Suppressor macrophage (primary cell): ENCODE measurements at places on chromosomes 12 and 14.

GRCh38 chr14:92160619-92161018 is 38.9 kb downstream of the CPSF2 start:
- peak; percentile 40 for DNase-seq

- no peak for DNase-seq
Observed at GRCh38 chr14:102138961-102139285, 774 bp upstream of the WDR20 start.

GRCh38 chr14:74417611-74418010 is 8.4 kb downstream of the SYNDIG1L start:
- DNase-seq: no peak

- no peak for DNase-seq
Observed at GRCh38 chr12:16228067-16228466, 49.4 kb downstream of the SLC15A5 start.

DNA sequence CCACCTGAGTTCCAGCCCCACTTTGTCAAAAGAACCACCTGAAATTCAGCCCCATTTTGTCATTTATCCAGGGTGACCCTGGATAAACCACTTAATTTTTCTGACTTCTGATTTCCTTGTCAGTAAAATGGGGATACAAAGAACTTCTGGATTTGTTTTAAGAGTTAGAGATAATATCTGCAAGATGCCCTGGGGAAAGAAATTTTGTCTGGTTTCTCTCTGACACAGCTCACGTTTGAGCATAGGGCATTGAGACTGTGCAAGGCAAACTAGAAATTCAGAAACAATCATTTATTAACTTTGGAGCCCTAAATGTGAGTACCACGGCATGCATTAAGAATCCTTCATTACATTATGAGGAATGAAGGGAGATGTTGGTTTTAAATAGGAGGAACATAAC is 37.2 kb downstream of the TMTC2 start:
- DNase-seq: no peak

DNA sequence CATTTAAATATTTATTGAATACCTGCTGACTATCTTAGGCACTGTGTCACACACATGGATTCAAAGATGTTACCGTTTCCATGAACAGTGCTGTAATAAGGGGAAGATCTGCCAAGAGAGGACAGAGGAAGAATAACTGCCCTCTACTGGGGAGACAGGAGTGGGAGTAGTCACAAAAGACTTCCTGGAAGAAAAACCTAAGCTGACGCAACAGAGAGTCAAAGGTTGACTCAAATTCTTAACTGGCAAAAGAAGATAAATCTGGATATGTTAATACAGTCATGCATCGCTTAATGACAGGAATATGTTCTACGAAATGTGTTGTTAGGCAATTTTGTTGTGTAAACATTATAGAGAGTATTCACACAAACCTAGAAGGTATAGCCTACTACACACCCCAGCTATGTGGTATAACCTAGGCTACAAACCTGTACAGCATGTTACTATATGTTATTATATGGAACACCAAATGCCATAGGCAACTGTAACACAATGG is 51.5 kb downstream of the DCAF5 start:
- DNase-seq: peak; percentile 68

GRCh38 chr14:69323266-69323998 is 63.5 kb downstream of the GALNT16 start:
- no peak for DNase-seq

GRCh38 chr14:68042586-68043210 is 223.1 kb downstream of the RAD51B start:
- no peak for DNase-seq

DNA sequence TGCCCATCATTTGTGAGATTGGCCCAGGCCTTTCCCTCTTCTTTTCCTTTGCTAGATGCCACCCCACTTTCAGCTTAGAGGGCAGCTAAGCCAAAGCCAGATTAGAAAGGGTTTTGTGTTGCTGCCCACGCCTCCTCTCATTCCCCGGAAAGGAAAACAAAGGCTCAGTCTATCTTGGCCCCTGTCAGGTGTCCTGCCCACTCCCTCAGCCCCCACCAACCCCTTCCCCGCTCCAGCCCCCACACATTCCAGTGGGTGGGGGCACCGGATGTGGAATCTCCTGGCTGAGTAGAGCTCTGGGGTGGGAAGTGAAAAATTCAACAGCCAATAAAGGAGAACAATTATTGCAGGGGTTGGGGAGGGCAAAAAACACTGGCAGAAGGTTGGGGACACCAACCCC is 2.2 kb downstream of the BLOC1S1 start:
- no peak for DNase-seq
